ENCODE measurements at places on chromosomes 4 and X.

DNA sequence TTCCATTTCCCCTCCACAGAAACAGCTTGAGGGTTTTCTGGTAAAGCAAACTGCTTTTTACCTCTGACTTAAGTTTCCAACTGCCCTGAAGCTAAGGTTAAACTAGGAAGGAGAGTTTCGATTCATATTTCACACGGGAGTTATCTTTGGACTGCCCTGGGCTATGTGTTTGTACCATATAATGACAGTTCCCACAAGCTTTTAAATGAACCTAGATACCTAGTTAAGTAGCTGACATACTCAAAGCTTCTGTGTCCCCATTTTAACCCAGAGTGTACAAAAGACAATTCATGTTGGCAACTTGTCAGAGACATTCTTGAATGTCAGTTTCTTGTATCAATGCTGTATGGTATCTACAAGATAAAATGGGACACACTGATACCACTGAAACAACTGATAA is 1296.6 kb upstream of the IGFBP7 start:
- DNase-seq: no peak

GRCh38 chr4:183967266-183967665 is 62.2 kb downstream of the STOX2 start:
- no peak for DNase-seq

DNA sequence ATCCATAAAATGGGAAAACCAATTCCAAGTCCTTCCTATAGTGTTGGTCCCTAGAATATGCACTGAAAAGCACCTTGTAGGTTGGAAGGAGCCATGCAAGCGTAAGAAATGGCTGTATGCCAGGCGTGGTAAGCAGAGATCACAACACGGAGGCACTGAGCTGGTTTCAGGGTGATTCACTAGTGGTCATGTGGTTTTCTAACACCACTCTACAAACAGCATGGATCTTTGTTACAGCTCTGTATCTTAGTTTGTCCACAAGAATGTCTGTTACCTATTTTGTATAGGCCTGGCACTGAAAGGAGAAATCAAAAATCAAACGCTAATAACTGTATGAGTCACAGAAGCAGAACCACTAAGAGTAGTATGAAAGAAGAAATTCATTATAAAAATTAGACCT is 71.9 kb downstream of the MAGEB17 start:
- DNase-seq: no peak

DNA sequence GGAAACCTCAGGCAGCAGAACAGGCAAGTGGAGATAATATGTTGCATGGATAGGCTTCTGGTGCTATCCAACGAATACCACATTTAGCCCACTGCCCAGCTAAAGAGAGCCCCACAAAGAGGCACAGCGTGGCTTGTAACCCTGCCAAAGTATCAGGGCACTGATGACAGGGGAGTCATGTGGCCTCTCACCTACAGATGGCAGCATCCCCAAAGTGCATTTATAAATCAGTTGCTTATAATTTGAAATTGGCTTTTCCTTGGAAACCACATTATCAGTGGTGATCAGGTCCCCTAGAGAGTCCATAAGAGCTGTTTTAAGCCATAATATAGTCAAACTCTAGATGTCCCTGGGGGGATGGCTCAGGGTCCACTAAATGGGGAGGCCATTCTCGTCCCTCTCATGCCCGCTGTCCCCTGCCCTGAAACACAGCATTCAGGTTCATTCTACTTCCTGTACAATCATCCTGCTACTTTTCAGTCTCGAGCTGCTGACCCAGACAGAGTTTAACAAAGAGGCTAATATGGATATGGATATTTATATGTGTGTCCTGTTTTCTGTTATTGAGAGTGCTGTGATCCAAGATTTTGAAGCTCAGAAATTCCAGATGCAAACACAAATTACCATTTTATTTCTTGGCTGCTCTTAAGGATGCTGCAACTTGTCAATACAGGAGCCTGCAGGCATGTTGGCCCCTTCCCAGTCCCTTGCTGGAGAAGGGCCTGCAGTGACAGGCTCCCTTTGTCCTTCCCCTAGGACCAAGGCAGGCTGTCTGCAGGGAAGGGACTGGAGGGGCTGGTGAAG is 28.5 kb downstream of the SRPX start:
- no peak for DNase-seq

Data from activated gamma-delta T cell treated with anti-CD3 and anti-CD28 coated beads, Interleukin-2, amount 50 U/mL, for 16 hours (primary cell).